Activated effector memory CD4-positive, alpha-beta T cell treated with anti-CD3 and anti-CD28 coated beads, Interleukin-2, amount 50 U/mL, for 16 hours (primary cell): ENCODE measurements at places on chromosomes 4 and X.

DNA sequence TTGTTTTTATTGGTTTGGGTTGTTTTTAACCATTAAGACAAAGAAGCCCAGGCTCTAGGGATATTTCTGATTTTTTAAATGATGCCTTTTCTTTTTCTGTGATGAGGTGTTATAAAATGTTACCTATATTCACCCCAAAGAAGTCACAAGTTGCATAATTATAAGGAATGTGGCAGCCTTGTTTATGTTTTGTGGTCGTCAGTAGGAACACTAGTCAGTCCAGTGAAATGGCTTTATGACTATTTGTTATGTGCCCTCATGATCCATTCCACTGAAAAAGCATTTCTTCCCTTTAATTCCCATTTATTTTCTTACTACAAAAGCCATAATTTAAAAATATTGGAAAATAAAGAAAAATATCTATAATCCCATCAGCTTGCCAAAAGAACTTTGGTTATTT is 34.4 kb downstream of the CC2D2A start:
- no peak for DNase-seq

GRCh38 chr4:121150486-121150885 is 13.6 kb downstream of the TNIP3 start:
- DNase-seq, result no peak

- DNase-seq, result no peak
Measured at GRCh38 chr4:182880387-182881356, 36.5 kb downstream of the DCTD start.

GRCh38 chr4:101155945-101156344 is 191.4 kb downstream of the PPP3CA start:
- no peak for DNase-seq

DNA sequence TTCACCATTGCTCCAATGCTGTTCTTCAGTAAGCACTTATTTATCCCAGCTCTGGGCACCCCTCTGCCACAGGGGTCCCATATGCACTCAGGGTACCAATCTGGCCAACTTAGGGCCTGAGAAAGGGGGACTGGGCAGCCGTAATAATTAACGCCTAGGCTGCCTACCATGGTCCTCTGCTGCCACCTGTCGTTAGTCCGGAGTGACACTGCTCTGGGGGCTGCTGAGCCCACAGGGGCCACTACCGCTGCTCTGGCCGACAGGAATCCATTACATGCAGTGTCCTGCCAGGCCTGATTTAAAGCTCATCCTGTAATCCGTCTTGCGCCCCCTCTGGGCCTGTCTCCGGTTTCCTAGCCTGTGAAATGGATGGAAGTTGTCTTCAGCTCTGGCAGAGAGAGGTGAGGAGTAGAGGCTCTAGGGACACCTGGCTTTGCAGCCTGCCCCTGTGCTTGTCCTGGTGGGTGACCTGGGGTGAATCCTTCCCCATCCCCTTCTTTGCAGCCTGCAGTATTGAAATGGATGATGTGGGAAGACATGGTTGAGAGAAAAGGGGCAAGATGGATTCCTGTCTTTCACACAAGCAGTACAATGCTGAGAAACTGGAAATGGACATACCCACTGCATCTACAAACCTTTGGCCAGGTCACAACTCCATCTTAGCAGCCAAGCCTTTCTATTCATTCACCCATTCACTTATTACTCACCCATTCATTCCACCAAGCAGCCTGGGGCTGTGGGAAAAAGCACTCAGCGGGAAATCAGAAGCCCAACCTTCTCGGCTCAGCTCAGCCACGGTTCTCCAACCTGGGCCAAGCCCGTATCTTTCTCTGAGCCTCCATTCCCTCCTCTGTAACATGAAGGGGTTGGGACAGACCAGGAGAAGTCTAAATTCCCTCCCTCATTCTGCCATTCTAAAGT is 116.3 kb upstream of the NALF2 start:
- DNase-seq, result peak; percentile 65

- no peak for DNase-seq
Measured at GRCh38 chr4:186717556-186717955, 6.1 kb downstream of the FAT1 start.

GRCh38 chr4:25651682-25652081 is 4.0 kb upstream of the SLC34A2 start:
- DNase-seq, result no peak

DNA sequence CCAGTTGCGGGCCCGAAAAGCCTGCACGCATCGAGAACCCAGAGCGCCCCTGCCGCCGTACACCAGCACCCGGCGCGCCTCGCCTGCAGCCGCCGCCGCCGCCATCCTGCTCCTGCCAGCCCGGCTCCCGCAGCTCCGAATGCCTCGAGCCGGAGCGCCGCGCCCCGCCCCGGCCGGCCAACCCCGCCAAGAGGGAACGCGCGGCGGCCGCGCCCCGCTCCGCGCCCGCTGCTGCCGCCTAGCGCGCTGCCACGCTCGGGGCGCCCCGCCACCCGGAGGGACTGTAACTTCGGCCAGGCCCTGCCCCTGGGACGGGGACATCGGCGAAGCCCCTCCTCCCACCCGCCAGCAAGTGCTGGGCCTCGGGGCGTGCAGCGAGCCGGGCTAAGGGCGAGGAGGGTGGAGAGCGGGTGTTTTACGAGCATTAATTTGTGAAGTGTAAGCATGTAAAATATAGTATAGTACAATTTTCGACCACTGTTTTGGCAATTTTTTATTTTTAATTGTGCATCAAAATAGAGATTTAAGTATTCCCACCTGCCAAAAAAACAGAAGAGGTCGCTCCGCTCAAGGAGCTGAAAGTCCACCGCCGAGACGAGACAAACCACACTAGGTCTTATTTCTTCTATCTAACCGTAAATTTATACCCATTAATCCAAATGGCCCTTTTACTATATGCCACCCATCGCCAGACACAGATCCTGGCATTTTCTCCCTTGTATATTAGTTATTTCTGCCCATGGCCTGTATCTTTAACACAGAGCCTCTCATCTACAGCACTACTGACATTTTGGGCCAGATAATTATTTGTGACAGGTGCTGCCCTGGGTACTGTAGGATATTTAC is at the start of gene QDPR:
TSS of gene QDPR (minus strand) at position 141 of the 846 bp plus-strand sequence. CDS start at position 105, 36 bp downstream.
- peak; percentile 90 for DNase-seq

GRCh38 chr4:26491449-26492170 is 1.3 kb upstream of the CCKAR start:
- no peak for DNase-seq

DNA sequence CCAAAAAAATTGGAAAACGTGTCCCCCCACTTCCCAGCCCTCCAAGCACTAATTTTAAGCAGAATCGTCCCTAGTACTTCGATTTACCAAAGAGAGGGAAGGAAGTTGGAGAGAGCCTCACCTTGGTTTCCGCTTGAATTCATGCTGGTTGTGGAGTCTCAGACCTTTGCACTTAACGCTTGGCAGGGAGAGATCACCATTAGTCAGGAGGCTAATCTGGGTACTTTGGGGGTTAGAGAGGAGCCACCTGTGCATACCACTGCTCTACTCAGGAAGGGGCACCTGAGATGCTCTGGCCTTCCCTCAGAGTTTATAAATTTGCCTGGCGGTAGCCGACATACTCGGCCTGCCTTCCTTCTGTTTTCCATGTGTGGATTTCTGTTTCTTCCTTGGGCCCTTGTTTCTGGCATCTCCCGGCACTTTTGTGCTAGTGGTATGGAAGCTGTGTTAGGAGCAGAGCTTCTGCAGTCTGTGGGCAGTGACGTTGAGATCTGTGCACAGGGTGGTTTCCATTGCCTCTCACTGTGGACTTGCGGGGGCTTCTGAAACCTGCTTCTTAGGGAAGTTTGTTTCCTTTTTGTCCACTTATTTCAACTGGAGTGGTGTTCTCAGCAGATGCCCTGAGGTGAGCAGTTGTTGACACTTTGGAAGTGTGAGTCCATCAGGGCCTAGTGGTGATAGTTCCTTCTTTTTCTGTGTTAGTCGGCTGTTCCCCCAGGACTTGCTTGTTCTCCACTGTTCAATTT is 104.2 kb downstream of the TMEM131L start:
- no peak for DNase-seq

- no peak for DNase-seq
Measured at GRCh38 chr4:106194801-106195200, 121.2 kb downstream of the TBCK start.

GRCh38 chrX:39162322-39162735 is 361.1 kb downstream of the MID1IP1 start:
- DNase-seq, result peak; percentile 81

GRCh38 chr4:116638592-116638991 is 446.8 kb downstream of the TRAM1L1 start:
- DNase-seq, result no peak

- DNase-seq, result no peak
Measured at GRCh38 chrX:110420771-110421499, 62.3 kb downstream of the RTL9 start.

DNA sequence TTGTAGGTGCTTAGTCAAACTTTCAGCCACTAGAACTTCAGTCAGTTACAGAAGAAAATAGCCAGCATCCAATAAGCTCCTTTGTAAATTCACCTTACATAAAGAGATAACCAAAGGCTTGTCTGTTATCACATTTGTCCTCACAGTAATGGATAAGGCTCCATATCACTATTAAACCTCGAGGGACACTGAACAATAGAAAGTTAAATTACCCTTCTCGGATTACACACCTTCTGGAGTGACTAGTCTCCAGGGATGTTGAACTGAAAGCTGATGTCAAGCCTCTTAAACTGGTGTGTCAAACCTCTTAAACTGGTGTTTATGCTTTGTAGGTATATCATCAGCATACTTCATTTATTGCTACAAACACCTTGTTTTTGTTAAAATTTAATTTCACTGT is 639.0 kb downstream of the CENPC start:
- no peak for DNase-seq

GRCh38 chr4:1210971-1211370 is 38.0 kb downstream of the CTBP1 start:
- peak; percentile 56 for DNase-seq

DNA sequence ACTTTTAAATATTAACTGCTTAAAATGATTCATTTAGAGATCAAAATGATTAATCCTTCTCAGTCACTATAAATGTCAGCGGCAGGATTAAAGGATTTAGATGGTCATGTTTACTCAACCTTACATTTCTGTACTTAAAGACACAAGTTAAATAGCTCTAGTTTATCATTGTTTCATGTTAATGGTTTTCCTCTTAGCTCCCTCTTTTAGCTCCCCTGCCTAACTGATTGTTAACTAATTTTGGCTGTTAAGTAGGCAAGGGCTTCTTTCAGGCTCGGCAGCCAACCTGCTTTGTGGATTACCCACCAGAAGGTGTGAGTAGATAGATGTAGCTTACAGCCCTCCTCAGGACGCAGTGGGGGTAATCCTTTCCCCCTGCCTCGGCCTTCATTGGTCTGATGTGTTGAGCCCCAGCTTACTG is 96.0 kb downstream of the TENM3 start:
- DNase-seq, result no peak

GRCh38 chr4:24856586-24856985 is 56.3 kb downstream of the CCDC149 start:
- no peak for DNase-seq

- no peak for DNase-seq
Measured at GRCh38 chrX:43481576-43481975, 174.5 kb upstream of the MAOA start.
